ENCODE measurements at places on chromosomes 2 and 18.

DNA sequence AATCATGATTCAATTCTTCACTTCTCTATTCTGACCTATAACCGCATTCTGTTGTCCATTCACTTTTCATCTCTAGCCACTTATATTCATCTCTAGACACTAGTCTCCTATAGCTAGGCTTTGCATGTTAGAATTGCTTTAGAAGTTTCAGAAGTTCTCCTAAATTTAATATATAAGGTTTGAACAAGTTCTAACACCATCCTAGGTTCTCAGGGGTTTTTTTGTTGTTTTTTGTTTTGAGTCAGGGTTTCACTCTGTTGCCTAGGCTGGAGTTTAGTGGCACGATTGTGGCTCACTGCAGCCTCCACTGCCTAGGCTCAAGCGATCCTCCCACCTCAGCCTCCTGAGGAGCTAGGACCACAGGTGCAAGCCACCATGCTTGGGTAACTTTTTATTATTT lies 19.9 kb downstream of the WDSUB1 start:
- DNase-seq, result no peak

DNA sequence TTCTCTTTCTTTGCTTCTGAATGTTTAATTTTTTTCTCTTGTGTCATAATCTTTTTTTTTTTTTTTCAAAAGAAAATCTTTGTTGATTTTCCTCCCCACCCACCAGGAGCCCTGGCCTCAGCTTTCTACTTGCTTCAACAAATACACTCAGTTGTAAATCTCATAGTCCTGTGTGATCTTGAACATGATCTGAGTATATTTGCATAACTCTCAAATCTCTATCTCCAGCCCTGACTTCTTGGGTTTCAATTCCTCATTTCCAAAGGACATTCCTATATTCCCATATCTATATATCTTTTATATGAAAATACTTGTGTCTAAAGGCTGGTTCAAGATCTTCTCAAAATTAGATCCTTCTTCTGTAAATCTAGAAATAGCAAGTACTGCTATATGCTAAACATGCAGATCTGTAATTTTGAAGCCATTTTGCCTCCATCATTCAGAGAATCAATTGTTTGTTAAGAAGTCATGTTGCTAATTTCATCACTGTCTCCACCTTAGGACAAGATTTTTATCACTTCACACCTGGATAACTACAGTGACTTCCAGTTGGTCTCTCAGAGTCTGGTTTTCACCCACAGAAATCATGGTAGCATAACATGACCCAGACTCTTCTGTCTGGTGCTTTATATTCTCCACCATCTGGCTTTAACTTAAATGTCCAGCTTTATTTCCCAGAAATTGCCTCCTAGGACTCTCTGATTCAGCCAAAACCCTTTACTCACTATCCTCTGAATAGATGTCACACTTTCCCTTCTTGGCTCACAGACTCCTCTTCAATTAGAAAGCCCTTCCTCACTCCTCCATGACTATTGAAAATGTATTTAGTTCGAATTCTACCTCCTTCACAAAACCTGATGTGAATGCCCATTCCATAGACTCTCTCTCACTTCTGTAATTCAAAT lies 98.1 kb downstream of the ZEB2 start:
- DNase-seq, result no peak

GRCh38 chr2:228869636-228870264 lies 401.3 kb downstream of the PID1 start:
- DNase-seq, result no peak

DNA sequence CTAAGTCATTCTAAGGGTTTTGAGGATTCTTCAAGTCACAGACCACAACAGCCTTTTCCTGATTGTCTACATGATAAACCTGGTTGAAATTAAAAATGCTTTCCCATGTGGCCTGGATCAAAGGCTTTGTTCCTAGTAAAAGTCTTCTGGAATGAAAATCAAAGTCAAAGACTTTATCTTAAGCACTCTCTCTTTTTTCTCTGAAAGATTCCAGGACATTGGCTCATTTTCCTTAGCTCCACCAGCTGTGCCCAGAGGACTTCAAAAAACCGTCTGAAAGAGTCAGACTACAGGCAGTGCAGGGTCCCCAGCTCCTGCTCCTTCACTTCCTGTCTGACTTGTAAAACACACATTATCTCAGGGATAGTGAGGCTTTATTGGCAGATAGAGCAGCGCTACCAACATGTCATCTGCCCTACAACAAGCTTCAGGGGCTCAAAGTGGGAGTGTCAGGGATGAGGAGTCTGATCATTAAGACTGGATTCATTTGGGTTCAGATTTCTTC lies 148.2 kb downstream of the ESCO1 start:
- no peak for DNase-seq

DNA sequence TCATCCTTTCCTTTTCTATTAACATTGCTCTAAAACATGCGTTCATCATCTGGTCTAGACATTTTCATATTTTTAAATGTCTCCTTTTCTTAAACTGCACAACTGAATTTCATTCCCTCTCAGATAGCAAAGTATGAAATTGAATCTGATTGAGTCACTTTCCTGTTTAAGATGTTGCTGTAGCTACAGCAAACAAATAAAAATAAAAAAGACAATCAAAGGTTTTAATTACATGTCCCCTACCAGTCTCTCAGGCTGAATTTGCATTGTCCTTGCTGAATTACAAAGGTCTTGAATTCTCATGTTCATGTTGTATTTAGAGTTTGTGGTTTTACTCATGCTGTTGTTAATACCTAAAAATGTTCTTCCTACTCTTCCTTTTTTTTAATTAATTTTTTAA lies 537.9 kb upstream of the LRATD1 start:
- no peak for DNase-seq

DNA sequence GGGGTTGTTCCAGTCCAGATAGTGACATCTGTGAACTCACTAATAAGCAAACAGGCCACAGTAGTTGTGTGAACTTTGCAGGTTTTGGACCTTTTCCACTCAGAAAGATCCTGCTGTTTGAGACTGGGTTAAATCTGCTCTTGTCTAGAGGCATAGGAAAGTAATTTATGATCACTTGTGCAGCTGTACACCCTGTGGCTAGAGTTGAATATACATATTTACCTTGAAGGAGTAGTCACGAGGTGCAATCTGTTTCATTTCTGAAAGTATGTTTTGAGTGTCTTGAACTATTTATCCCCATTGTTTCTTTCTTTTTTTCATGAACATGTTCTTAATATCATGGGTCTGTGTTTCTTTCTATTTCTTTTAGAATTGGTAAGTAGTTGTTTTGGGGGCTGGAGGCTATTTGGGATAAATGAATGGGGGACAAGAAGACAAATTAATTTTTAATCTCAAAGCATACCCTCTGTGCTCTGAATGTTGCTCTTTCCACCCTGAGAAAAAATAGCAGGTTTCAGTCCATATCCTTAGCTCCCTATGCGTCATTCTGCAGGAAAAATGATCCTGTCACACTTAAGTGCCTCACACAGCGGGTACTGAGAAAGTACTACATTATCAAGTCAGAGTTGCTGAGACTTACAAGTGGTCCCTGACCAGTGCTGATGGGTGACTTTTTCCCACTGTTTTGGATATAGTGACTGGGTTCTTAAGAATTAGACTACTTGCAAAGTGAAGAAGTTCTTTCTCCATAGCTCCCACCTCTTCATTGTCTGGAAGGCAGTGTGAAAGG lies 28.2 kb downstream of the DCC start:
- DNase-seq, result no peak

Measured in GM19239 (cell line).